Right atrium auricular region (tissue), 2 donors: ENCODE measurements at places on chromosomes 5 and 9.

DNA sequence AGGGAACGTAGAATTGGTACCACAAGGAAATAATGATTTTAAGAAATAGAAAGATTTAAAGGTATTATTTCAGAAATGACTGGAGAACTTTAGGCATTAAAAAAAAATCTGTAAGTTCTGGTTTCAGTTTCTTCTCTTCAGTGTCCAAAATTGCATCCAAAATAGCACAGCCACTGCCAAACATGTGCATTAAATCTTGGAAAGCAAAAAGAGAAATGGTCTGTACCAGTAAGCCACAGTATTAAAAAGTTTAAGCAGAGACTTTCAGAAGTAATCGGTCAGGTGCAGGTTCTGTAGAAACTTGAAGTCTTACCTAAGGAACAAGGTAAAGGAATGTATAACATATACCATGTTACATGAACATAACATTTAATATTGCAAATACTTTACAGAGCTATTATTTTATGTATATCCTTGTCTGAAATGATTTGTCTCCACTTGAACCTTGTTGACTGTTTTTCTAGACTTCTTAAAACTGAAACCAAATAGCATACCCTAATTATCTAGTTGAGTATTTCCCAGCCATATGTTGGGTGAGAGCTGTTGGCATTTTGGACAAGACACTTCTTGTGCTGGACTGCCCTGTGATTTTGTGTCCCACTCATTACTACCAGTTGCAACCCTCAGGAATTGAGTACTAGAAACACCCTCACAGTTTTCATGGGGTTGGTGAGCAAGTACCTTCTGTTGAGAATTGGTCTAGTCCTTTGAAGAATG is 32.1 kb downstream of the NIPBL start:
- no peak for DNase-seq

DNA sequence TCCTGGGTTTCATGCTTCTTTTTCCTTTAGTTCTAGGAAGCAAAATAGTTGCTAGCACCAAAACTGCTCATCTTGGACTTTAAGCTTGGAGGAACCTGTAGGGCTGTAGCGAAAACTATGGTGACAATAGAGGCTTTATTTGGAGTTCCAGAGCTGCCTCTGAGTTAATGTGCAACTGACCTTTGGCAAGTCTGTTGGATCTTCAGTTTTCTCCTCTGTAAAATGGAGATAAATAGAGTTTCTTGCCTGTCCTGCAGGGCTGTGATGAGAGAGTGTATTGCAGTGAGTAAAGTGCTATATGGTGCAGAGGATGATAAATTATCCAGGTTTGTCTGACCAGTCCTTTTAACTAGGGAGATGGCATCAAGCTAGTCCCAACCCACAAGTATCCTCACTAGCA is 417.0 kb downstream of the MAN2A1 start:
- no peak for DNase-seq

GRCh38 chr5:153122403-153122802 is 368.1 kb upstream of the GRIA1 start:
- DNase-seq, result no peak

- no peak for DNase-seq
These were observed 98.3 kb upstream of the BOD1 start for GRCh38 chr5:173714551-173715428.

DNA sequence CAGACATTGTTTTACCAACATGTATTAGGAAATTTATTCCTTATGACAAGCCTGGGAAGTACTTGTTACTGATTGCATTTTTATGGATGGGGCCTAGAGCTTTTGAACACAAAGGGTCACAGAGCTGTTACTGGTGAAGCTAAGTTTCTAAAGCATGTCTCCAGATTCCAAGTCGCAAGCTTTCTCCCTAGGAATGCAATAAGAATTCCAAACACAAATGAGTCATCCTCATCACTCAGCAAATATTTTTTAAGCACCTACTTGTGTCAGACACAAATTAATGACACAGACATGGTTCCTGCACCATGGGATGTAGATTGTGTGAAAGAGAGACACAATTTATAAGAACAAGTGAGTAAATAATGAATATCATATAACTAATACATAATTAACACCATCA is 11.0 kb upstream of the SH3RF2 start:
- no peak for DNase-seq

- DNase-seq, result no peak
These were observed 9.1 kb downstream of the NIPAL4 start for GRCh38 chr5:157469073-157469472.

GRCh38 chr9:78765861-78766260 is 468.9 kb downstream of the PSAT1 start:
- no peak for DNase-seq

- DNase-seq, result no peak
These were observed 9.3 kb upstream of the TRIM36 start for GRCh38 chr5:115179030-115179393.

- DNase-seq, result no peak
These were observed 73.8 kb upstream of the IFNE start for GRCh38 chr9:21555911-21556310.

DNA sequence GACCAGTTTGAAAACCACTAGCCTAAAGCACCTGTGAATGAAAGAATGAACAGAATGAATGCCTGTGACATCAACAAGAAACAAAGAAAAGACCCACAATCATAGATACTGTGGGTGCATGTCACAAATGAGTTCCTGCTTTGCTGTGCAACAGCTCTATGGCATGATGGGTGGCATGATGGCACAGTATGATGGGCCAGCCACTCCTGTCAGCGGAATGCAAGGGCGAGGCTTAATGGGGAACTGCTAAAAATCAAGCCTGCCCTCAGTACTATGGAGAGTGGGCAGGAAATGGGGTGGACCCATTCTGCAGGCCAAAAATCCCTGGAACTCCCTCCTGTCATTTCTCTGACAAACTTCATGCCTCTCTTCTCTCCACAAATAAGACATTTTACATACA is 89.0 kb downstream of the DCP2 start:
- DNase-seq, result no peak

- DNase-seq, result no peak
These were observed 553.1 kb downstream of the LRRC70 start for GRCh38 chr5:63131626-63132285.

GRCh38 chr5:176636426-176636825 is 6.0 kb downstream of the EIF4E1B start:
- no peak for DNase-seq

DNA sequence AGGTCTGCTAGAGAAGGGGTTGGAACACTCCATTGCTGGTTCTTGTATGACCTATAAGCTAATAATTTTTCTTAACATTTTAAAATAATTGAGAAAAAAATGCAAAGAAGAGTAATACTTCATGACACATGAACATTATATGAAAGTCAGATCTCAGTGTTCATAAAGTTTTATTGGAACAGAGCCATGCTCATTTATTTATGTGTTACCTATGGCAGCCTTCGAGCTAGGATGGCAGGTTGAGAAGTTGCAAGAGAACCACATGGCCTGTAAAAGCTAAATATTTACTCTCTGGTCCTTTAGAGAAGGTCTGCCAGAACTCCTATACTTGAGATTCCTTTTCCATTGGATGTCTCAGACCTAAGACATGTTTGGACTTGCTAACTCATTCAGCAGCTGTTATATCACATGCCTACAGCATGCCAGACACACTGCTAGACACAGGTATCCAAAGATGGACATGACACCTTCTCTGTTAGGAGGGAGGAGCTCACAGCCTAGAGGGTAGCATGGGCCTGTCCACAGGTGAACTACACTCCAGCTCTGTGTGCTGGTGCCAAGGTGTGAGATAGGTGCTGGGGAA is 304.3 kb downstream of the ARHGAP26 start:
- no peak for DNase-seq

DNA sequence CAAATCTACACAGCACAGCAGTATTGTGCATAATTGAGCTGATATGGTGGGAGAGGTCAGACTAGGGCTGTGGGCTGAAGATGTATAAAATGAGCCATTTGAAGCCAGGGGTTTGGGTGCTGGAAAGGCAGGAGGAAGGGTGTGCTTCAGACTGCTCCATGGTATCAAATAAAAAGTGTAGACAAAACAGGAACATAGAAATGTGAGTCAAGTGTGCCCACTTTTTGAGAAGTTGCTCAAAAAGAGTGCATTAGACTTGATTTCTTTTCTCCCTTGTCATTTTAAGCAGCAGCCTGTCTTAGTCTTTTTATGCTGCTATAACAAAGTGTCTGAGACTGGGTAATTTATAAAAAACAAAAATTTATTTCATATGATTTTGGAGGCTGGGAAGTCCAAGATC is 55.8 kb upstream of the ZFAND5 start:
- DNase-seq, result no peak

- no peak for DNase-seq
These were observed 137.9 kb downstream of the PRR16 start for GRCh38 chr5:120602033-120602432.

GRCh38 chr9:13447843-13448422 is 168.4 kb upstream of the MPDZ start:
- DNase-seq, result no peak

- no peak for DNase-seq
These were observed 9.2 kb downstream of the SNX18 start for GRCh38 chr5:54526604-54527288.

DNA sequence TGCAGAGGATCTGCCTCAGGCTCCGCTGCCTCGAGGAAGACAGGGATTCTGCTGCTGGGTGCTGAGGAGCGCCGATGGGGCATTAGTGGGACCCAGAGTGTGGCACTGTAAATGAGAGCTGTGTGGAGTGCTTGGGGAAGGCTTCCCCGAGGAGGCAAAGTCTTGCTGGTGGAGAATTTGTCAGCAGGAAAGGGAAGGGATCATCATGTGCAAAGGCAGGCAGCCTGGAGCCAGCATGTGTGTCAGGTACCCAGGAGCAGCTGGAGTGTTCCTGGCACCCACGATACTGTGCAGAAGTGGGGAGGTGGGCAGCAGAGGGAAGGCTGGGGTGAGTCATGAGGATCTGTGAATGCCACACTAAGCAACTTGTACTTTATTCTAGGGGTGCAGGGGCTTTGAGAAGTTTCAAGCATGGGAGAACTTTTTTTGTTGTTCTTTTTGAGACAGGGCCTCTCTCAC is 12.3 kb downstream of the B4GALT7 start:
- DNase-seq, result peak; percentile 44

GRCh38 chr9:37944671-37945481 is 40.9 kb upstream of the SLC25A51 start:
- no peak for DNase-seq

GRCh38 chr5:13574574-13574973 is 369.9 kb downstream of the DNAH5 start:
- DNase-seq, result no peak

- no peak for DNase-seq
These were observed 974.2 kb upstream of the C9orf72 start for GRCh38 chr9:28547527-28547926.

DNA sequence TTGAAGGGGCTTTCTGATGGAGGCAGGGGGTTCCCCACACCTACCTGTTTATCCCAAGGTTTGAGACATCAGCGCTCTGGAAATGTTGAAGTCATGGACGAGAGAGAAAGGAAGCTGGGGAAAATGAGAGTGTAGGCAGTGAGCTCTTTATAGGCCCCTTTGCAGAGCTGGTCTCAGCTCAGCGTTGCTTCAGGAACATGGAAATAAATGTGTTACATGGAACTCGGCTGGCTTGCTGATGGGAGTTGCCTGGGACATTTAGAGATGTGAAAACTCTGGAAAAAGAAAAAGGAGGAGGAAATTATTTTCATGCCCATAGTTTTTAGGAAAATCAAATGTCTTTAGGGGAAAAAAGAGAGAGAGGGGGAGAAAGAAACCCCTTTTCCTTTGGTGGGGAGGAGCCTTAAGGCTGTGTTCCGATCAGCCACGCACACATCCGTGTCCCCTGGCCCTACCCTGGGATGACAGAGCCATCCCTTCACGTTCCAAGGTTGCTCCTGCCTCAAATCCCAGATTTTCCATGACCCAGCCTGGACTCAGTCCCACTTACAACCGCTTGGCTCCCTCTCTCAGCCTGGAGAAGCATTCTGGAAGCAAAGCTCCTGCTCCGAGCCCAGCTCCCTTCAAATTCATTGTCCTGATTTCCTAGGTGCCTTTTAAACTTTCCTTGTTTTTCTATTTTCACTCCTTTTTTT is 78.3 kb downstream of the COL27A1 start:
- peak; percentile 76 for DNase-seq

DNA sequence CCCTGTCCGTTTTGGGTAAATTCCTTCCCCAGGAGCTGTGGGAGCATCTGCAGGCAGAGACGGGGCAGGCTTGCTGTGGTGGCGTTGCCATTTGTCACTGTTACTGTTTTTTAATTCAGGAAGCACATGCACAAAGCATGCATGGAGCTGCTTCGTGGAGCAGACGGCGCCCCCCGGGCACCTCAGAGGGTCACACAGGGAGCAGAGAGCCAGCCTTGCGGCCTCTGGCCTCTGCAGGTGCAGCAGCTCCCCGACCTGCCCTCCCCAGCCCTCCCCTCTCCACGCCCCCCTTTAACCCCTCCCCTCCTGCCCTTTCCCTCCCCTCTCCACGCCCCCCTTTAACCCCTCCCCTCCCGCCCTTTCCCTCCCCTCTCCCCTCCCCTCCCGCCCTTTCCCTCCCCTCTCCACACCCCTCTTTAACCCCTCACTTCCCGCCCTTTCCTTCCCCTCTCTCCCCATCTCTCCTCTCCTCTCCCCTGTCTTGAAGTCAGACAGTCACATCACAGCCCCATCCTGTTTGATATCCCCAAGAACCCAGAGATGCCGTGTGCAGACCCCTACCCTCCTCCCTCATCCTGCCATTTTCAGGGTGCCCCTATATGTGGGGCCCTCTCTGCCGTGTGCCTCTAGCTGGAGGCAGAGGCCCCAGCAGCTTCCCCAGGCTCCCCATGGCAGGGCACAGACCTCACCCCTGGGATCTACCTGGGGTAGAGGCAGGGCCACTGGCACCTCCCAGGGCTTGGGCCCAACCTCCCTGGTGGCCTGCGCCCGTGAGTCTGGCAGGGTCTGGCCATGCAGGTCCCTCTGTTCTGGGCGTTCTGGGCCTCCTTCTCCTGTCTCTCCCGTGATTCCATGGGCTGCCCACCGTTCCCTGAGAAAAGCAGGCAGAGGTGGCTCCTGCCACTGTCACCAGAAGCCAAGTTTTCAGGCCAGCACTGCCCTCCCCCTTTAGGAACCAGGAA is 29.6 kb upstream of the UBAC1 start:
- DNase-seq, result no peak

DNA sequence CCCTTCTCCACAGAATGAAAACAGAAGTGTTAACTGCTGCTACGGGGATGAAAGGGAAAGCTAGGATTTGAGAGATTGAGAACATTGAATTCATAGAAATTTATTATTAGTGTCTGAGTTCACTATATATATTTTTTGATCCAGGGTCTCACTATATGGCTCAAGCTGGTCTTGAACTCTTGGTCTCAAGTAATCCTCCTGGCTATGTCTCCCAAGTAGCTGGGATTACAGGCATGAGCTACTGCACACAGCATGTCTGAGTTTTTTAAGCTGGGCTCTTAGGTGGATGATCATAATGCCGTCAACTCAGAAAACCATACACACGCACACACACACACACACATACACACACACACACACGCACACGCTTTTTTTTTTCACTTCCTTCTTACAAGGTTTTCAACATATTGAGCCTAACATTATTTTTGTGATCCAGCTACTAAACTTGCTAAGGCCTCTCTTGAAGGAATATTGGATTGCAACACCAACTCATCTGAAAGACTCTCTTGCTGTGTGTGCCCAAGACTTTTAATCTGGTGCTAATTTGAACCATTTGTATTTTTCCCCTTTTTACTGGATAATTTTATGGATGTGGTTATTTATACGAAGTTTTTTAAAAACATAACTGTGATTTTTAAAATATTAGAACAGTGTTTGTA is 1045.4 kb downstream of the DTWD2 start:
- no peak for DNase-seq
